Activated naive CD4-positive, alpha-beta T cell treated with anti-CD3 and anti-CD28 coated beads, Interleukin-2, amount 50 U/mL, for 72 hours (primary cell): ENCODE measurements at places on chromosomes 16 and 17.

- no peak for DNase-seq
Measured at GRCh38 chr17:19650826-19651225, 2.3 kb downstream of the ALDH3A2 start.

GRCh38 chr16:10906482-10906881 lies 29.5 kb downstream of the CIITA start:
- no peak for DNase-seq

GRCh38 chr16:728131-728889 lies 1.4 kb downstream of the HAGHL start:
- DNase-seq = peak; percentile 64

- DNase-seq = no peak
Measured at GRCh38 chr17:76369379-76369778, 15.0 kb upstream of the SPHK1 start.

GRCh38 chr17:45841186-45841585 lies 3.5 kb upstream of the SPPL2C start:
- no peak for DNase-seq

DNA sequence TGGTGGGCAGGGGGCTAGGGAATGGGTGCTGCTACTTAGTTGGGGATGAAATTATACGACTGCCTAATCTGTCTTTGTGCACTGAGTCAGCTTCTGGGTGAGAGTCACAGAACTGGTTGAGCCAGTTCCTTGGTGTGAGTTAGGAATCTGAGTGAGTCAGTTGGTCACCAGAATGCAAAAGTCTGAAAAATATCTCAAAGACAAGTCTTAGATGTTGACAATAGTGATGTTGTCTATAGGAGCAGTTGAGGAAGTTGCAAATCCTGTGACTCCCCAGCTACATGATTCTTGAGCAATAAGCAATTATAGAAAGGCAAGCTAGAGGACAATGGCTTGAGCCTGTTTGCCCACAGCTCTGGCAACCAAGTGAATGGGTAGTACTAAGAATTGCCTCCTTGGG lies 399.2 kb downstream of the CNTNAP4 start:
- no peak for DNase-seq

DNA sequence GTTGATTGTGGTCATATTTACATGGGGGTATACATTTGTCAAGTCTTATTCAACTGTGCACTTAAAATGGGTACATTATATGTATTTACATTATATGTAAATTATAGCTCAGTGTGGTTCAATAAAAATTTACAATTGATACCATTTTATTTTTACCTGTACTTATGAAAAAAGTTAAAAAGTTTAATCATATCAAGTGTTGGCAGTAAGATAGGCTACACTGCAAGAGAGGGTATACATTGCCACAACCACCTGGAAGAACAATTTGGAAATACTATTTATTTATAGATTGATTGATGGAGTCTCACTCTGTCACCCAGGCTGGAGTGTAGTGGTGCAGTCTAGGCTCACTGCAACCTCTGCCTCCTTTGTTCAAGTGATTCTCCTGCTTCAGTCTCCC lies 453.3 kb downstream of the XYLT1 start:
- DNase-seq = no peak

DNA sequence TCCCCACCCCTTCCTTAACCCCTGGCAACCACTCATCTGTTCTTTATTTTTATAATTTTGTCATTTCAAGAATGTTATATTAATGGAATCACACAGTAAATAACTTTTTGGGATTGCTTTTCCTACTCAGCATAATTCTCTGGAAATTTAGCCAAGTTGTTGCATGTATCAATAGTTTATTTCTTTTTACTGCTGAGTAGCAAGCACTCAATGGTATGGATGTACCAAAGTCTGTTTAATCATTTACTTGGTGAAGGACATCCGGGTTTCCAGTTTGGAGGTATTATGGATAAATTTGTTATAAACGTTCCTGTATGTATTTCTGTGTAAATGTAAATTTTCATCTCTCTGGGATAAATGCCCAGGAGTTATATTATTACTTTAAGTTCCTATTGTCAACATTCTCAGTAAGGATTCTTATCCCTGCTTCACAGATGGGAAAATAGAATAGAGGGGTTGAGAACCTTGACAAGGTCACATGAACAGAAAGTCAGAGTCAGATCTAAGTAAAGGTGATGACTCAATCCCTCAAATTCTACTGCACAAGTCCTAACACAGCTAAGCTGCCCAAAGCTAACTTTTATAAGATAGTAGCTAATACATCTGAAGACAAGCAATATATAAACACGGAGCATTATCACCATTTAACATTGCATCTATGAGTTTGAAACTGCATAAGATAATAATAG lies 62.4 kb upstream of the MTMR4 start:
- no peak for DNase-seq

DNA sequence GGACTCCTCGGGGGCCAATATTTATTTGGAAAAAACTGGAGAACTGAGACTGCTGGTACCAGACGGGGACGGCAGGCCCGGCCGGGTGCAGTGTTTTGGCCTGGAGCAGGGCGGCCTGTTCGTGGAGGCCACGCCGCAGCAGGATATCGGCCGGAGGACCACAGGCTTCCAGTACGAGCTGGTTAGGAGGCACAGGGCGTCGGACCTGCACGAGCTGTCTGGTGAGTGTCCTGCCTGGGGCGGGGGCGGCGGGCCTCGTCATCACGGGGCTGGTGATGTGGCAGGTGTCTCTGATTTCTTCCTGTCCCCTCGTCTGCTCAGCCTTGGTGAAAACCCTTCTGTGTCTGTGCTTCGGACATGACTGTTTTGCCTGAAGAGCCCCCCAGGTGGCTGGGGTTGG lies 5.7 kb downstream of the METRNL start:
- no peak for DNase-seq

GRCh38 chr16:82735673-82736091 lies 108.9 kb downstream of the CDH13 start:
- no peak for DNase-seq

DNA sequence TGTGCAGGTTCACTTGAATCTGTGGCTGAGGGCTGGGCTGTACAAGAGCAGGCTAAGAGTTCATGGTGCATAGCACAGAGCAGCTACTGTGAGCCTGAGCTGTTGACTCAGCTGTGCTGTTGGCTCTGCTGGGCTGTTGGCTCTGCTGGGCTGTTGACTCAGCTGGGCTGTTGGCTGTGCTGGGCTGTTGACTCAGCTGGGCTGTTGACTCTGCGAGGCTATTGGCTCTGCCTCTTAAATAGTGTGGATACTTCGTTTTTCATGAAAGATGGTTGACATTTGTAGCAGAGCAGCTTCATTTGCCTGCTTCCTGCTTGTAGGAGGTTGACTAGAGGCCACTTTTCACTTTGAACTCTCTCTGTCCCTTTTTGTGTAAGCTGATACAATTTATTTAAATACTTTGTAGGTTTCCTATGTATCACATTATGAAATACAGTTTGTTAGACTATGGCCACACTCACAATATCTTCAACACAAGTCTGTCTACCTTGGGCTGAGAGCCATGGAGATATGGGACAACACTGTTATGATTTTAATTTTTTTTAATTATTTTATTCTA lies 40.3 kb upstream of the CCNF start:
- no peak for DNase-seq

DNA sequence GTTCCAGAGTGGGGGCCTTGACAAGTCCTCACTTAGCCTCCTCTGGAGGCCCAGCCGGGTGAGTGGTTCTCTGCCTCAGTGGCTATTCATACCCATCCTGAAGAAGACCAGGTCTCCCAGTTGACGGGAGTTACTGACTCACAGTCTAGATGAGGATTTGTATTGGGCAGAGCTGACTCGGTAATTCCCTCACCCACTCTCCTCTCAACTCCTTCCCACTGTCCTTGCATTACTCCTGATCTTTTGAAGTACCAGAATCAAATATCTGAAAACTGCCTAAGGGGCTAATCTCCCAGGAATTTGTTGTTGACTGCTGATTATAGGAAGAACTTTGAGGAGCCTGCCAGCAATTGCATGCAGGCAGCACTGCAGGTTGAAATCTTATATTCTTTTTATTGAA lies 14.2 kb downstream of the SAP30BP start:
- no peak for DNase-seq

- no peak for DNase-seq
Measured at GRCh38 chr17:47670064-47670463, 20.3 kb downstream of the KPNB1 start.
